ENCODE measurements at places on chromosomes 5 and 9.

- DNase-seq = no peak
Observed at GRCh38 chr9:134056483-134057306, 11.1 kb downstream of the BRD3 start.

- no peak for DNase-seq
Observed at GRCh38 chr5:143921525-143922311, 109.8 kb downstream of the HMHB1 start.

DNA sequence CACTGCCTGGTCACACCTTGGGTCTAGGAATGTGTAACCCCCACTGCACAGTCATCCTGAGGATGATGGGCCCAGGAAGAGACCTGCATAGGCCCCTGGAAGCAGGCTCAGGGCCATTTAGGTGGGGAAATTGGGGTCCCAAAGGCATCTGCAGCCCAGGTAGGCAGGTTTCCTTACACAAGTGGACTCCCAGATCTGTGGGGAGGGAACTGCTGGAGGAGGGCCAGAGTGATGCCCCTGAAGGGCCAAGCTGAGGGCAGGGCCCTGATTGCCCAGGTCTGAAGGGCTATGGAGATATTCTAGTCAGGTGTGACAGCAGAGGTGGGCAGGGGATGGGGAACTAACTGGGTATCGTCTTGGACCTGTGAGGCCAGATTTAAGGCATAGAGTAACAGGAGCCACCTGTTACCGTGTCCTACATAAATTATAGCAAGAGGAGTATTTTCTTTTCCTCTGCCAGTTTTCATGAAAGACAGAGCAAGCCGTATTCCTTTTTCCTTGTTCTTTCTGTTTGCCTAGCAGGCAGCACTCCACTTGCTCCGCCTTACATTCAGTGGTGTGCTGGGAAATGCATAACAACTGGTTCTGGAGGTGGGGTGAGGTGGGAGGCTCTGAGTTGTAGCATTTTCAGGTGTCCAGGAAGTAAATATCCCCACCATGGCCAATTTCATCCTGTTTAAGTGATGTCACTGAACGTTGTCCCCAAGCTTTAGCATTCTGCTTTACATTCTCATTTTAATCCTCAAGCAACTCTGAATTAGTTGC, 41.3 kb downstream of the PPARGC1B start:
- no peak for DNase-seq

DNA sequence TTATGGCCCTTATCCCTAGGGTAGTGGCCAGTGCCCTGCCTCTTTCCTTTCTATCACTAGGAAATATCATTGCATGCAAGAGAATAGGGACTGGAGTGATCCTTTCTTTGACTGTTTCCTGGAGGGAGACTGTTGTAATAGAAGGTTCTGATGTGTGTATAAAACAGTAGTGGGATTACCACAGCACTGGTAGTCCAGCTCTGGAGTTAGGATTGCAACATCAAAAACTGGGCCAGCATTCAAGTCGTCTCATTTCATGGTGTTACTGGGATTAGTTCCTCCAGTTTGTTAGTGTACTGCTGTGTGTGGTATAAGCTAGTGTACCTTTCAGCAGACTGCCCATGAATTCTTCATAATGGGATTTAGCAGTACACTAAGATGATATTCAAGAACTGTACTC, 45.8 kb downstream of the KIAA1958 start:
- DNase-seq = no peak

DNA sequence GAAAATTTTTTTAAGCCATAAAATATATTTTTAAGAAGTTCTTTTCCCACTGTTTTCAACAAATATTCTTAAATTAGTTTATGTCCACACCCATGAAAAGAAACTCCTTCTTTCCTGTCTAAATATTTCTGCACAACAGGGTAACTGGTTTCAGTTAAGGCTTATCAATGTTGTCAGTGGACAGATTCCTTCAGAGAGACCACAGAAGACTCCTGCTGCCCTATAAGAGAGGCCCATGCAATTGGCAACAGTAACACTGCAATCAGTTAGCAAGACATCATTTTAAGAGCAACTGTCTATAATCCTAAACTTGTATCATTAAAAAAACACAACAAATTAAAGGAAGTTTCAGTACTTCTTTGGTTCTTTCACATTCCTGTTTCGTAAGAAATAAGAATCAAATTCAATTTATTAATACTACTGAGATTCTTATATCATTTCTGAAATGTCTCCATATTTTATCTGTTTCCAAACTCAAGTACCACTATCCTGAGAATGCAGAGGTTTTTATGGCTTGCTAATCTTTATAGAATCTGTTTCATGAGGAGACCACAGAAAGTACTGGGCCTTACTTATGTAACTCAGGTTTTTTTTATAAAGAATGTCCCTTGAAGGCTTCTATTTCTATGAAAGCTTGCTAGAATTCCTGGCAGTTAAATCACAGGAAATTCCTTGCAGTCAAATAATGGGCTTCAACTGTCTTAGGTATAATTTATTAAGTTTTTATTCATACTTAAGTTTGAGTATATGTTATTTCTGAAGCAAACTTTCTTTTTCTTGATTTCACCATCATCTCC, 240.2 kb downstream of the RFX3 start:
- no peak for DNase-seq

DNA sequence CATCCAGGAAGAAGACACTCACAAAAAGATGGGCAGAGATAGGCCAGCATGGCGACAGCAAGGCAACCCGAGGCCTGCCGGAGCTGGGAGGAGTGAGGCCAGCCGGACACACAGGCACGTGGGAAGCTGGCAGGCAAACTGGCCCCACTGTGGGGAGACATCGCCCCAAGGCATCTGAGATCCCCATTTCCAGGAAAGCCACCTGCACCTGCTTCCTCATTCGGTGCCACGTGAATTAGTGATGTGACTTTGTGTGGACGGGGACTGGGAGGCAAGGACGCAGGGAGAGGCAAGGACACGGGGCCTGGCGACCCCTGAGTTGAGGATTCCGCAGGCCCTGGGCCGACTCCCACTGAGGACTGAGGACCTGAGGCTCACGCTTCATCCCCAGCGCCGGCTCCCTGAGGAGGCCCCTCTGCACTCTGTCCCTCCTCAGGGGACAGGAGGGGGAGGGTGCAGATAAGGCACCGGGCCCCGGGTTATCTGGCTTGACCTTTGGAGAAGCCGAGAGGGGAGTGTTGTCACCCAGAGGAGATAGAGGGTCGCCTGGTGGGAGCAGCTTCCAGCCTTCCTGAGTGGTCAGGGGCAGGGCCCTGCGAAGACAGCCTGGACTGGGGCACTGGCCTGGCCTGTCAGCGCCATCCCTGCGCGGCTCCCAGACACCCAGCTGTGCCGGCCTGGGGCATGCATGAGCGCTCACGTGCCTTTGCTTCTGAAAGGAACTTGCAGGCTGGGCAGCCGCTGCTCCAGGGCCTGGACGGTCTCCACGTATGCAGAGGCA, 39.7 kb downstream of the NDUFS6 start:
- DNase-seq = no peak

DNA sequence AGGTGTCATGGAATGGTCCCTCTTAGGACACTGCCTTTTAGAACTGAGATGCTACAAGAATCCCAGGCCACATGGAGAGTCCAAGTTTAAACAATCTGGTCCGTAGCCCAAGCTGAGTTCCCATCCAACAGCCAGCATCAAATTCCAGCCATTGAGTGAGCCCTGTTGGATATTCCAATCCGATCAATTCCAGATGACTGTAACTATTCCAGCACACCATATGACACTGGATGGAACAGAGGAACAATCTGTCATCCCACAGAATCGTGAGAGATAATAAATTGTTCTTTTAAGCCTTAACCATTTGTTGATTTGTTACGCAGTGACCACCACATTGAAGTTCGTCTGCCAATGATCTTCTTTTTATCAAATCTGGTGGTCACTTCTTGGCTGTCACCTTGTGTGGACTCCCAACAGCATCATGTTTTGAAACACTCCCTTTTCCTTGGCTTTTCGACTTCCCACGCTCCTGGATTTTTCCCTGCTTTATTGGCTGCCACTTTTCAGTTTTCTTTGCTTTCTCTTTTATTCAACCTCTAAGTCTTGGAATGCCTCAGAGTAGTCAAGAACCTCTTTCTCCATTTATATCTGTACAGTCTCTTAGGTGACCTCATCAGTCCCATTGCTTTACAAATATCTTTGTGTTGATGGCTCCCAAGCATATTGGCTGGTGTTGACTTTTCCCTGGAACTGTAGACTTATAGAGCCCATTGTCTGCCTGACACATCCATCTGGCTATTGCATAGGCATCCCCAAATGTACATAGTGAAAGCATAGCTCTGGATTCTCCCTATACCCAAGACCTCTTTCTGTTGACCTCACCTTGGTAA, 46.1 kb downstream of the TNFSF15 start:
- DNase-seq = no peak

- no peak for DNase-seq
Observed at GRCh38 chr9:116264361-116264760, 110.8 kb downstream of the PAPPA start.

- no peak for DNase-seq
Observed at GRCh38 chr5:148725675-148726074, 71.3 kb upstream of the HTR4 start.

DNA sequence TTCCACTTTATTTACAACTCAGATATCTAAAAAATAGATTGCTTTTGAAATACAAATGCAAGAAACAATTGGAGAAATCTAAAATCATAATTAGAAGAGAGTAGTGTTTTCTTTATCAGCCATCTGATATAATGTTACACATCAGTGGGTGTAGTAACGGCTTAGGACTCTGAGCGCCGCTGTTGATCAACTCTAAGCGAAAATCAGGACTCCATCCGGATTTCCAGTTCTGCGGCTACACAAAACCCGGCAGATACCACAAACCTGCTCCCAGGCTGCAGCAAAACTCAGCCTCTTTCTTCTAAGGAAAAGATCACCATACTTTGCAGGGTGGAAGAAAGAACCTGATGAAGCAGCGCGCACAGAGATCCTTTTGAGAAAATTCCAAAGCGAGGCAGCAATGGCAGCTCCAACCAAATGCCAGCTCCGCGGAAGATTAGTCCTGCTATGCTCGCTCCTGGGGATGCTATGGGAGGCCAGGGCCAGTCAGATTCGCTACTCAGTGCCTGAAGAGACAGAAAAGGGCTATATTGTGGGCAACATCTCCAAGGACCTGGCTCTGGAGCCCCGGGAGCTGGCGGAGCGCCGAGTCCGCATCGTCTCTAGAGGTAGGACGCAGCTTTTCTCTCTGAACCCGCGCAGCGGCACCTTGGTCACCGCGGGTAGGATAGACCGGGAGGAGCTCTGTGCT, at the start of gene PCDHGA9:
PCDHGA9 (plus strand) TSS at position 226 of the 691 bp plus-strand sequence; CDS start at position 401, 175 bp downstream.
- DNase-seq = no peak

GRCh38 chr5:10460252-10460906, 18.7 kb downstream of the ROPN1L start:
- DNase-seq = no peak

DNA sequence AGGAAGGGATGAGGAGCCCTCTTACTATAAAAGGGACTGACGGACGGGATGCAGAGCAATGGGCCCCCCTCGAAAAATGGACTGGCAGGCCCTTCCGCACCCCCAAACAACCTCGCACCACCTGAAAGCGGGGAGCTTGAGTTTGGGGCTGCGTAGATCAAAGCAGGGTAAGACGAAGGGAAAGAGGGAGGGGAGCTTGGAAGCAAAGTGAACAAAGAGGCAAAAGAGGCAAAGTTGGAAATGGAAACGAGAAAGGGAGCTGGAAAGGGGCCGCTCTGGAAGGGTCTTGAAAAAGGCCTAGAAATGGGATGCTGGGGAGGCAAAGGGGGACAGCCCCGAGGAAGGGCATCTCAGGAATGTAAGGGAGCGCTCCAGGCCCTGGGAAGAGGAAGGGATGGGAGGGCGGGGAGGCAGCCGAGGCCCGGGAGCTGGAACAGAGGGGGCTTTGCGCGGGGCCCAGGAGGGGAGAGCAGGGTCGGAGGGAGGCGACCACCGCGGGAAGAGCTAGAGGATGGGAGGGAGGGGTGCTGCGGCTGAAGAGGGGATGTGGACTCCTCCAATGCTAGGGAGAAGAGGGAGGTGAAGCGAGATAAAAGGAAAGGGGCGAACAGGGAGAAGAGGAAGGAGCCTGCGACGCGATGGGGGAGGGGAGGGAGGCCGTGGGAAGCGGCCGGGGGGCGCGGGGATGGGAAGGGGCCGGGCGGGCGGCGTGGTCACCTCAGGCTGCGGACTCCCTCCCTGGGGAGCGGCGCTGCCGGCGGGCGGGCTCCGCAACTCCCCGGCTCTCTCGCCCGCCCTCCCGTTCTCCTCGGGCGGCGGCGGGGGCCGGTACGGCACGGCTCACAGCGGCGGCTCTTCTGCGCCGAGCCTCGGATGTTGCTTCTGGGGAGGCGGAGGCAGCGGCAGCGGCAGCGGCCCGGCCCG, 577 bp downstream of the RNF145 start:
- DNase-seq = no peak

GRCh38 chr5:84673785-84674184, 289.1 kb upstream of the EDIL3 start:
- no peak for DNase-seq

- DNase-seq = no peak
Observed at GRCh38 chr9:15116130-15116580, 190.9 kb downstream of the TTC39B start.

DNA sequence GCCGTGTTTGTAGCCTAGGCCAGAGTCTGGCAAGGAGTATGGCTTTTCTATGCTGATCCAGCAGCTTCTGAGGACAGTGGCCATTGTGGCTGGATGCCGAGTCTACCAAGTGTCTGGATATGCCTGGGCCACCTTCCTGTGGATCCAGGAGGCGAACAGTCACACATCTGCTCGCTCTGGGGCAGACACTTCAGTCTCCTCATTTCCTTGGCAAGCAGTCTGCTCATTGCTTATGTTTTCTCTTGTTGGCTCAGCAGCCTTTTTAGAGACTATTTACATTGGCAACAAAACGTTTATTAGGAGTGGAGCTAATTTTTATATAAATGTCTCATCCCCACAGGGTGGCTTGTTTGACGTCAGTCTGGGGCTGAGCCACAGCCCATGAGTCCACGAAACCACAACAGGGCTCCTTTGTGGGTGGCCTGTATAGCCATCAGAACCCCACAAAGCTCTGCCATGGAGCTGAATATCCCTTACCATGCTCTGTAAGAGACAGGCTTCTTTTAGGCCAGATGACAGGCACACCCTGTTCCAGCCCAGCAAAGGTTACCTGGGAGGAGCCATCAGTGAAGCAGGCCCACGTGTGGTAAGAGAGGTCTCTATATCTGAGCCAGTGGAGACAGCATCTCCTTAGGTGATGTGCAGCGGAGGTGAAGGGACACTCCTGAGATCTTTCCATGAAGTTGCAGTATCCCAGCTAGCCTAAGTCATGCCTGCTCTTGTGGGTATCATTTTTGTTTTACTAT, 221.7 kb downstream of the DIRAS2 start:
- no peak for DNase-seq

- DNase-seq = no peak
Observed at GRCh38 chr9:15140051-15140450, 167.0 kb downstream of the TTC39B start.

DNA sequence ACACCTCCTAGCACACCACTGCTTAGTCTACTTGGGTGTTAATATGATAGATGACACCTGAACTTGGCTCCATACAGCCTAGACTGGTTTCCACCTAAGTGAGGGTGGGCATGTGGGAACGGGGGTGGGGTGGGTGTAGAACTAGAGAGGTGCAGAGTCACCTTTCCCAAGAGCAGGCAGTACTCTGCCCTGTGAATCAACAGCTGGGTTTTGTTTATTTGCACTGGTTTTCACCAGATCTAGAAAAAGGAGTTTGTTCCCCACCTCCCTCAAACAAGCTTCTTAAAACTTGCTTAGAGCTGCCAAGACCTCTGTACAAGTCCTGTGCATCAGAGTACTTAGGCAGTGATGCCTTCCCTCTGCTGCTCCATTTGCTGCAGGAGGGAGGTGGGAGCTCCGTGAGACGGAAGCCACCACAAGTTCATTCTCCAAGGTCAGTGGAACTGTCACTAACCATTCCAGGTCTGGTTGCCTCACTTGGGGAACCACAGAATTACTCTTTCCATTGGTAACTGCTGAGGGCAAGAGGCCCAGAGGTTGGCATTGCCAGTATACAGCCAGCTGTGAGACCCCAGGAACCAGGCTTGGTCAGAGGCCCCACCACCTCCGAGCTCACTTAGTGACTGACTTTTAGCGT, 163.5 kb downstream of the NR3C1 start:
- DNase-seq = no peak
